ENCODE measurements at places on chromosomes 4 and X.
A peak's percentile ranks its signal among the peaks of the same experiment; 100 is the strongest.

DNA sequence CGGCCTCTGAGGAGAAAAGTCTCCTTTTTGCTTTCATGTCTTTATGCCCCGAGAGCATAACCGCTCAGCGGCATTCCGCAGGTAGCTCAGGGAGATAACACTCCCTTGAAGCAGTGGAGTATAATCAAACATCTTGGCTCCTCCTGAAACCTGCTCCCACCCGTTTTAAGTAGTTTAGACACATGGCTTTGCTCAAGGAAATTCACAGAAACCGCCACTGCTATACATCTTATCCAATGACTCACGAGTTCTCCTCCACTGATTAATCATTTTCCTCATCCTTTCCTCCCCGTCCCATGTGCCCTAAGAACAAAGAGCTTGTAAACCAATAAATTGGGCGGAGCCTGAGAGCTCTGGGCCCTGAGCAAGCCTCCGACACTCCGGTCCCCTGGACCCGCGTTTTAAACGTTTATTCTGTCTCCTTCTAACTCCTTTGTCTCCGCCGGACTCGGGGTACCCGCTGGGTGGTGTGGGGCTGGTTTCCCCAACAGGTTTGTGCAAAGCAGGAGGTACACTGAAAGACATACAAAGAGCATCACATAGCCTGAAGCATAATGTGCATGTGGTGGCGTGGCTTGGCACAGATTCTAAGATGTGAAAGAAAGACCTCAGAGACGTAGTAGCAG is 401.2 kb downstream of the TLL1 start:
- DNase-seq = no peak

DNA sequence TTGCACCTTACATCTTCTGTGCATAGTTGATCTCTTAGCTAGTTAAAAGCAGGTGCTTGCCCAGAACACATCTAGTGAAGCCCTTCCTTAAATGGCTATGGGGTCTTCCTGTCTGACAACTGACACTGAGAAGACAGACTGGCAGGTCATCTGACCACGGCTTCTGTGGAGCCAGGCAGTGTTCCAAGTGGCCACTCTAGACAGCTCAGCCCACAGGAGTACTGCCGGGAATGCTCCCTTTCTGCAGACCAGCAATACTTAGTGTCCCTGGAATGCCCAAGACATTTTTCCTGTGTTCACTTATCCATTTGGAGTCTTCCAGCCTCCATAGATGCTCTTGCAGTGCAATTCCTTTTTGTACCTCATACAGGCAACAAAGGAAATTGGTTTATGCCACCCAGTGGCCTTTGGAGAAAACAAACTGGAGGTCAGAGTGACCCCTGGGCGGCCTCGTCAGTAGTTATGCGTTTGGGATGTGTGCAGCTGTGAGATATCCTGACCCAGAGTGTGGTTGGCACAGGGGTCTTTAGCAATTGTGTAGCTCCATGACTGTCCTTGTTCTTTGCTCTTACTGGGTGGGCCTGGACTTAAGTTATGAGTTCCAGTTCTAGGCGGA is 335.5 kb downstream of the ARHGAP10 start:
- no peak for DNase-seq

GRCh38 chr4:1590244-1590643 is 93.9 kb downstream of the FAM53A start:
- no peak for DNase-seq

- DNase-seq = no peak
These were observed 8.2 kb downstream of the CAPN6 start for GRCh38 chrX:111262086-111262485.

DNA sequence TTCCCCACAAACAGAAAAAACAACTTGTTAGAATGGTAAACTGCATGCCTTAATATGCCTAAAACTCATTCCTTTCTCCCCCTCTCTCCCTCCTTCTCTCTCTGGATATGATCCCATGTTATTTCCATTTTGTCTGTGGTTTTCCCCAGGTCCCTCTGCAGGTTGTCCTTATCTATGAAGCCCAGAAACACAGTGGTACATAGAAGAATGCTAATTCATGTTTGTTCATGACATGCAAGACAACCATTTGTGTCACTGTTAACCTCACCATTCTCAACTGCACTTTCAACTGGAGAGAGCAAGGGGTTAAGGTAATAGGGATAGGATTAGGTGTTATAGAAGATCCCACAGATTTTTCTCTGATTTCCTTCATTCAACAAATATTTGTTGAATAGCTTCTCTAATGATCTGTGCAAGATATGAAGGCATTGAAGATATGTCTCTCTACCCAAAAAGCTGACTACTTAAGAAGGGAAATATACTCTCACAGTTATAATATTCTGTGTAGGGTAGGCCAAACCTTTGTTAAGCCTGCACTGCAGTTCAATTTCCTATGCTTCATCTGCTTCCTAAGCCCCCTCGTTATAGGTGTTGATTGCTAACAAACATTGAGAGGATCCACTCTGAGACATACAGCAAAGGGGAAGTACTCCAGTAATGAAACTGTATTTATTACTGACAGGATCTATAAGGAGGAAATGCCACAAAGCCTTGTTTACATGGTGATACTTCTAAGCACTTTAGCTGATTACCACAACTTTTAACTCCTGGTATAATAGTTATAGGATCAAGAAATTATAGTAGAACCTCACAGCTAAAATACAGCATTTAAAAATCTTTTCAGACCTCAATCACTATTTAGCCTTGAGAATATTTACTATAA is 96.1 kb downstream of the FRYL start:
- peak; percentile 63 for DNase-seq

- DNase-seq = no peak
These were observed 134.4 kb upstream of the BMPR1B start for GRCh38 chr4:94623126-94623911.

- no peak for DNase-seq
These were observed 147.9 kb downstream of the PTCHD1 start for GRCh38 chrX:23482561-23482960.

DNA sequence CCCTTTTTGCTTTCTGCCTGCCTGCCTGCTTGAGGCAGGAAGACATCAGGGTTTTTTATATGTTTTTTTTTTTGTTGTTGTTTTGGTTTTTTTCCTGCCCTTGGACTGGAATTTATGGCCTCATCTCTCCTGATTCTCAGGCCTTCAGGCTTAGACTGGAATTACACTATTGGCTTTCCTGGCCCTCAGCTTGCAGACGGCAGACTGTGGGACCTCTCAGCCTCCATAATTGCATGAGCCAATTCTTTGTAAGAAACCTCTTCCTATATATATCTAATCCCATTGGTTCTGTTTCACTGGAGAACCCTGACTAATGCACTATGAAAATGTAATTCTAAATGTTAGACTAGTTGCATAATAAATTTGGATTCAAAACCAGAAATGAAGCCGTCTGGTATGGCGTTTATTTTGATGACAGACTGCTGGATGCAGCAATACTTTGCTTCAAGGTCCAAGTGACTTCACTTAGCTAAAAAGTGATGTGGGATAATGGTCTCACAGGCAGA is 59.0 kb downstream of the SEL1L3 start:
- no peak for DNase-seq

DNA sequence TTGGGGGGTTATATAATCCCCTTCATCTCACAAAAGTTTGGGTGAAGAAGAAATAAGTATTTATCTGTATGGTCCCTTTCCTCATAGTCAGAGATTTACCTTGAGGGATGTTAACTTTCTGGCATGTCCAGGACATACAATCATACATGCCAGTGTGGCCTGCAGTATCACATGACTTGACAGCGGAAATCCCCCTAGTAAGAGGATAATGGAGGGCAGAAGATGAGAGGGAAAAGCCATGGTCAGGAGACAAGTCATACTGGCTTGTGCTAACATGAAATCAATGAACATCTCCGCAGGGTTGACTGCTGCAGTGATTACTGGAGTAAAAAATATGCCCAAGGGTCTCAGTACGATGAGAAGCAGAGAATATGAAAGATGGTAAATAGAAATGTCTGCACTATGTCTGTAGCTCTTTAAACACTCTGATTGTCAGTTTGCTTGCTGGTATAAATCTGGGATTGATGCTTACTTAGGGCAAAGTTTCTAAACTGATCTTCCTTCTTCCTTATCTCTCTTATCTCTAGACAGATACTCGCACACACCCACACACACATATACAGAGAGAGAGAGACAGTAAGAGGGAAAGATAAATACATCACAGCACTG is 1385.6 kb upstream of the ADGRL3 start:
- DNase-seq = no peak

- no peak for DNase-seq
These were observed 22.5 kb downstream of the ERVMER34-1 start for GRCh38 chr4:52728691-52729240.

- DNase-seq = peak; percentile 73
These were observed 230.0 kb downstream of the CCSER1 start for GRCh38 chr4:90357117-90357710.

DNA sequence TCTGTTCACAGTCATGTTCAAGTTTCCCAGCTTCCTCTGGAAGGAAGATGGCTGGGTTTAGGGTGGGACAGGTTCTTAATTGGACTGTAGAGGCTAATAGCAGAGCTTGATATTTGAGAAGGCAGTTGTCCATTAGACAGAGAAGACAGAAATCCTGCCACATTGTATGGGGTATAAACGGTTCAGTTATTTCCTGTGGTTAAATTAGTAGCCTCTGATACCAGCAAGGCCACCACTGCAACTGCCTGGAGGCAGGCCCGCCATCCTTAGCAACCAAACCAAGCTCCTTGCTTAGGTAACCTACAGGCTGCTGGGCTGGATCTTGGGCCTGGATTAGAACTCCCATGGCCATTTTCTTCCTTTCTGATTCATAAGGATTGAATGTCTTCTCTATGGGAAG is 1367.0 kb downstream of the PCDH7 start:
- DNase-seq = no peak

GRCh38 chr4:188930822-188931221 is 791.6 kb downstream of the TRIML1 start:
- DNase-seq = no peak
